ENCODE measurements at places on chromosomes 12 and 14.

GRCh38 chr12:52221912-52222457, 11.1 kb upstream of the KRT7 start:
- DNase-seq: peak; percentile 50

DNA sequence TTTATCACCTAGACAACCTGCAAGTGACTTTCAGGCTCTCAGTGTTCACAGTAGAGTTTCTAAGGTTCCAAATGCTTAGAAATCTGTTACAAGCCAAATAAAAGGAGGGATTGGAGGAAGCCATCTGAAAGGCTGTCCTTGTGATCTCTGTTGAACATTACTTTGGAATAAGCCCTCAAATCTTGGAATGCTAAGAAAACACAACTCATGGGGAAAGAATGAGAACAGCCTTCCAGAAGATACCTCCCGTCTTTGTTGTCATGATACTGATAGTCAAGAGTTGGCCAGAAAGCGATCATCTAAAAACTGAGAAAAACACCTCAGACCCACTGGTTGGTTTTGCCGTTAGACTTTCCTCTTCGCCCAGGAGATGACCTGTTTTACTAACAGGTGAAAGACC, 44.4 kb upstream of the KCNK13 start:
- DNase-seq: peak; percentile 50

GRCh38 chr12:8065991-8066594, at the start of gene C3AR1:
TSS of gene C3AR1 (minus strand) at chr12:8066359. CDS start at chr12:8060185, 6,174 bp downstream.
- DNase-seq: peak; percentile 71

DNA sequence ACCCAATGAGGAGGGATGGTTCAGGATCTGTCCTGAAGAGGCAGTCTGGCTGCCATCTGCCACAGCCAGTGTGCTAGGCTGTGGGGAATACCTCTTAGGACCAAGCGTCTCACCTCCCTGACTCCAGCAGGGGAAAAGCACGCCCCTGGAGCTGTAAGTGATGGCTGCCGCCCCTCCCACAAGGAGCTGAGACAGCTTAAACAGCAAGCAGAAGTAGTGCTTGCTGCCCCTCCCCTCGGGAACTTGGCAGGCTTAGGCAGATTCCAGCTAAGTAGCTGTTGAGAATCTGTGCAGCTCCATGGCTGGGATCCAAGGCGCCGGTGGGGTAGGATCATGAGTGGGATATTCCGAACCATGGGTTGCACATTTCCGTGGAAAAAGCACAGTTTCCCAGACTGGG, 360.4 kb upstream of the MDGA2 start:
- DNase-seq: no peak

- DNase-seq: no peak
Observed at GRCh38 chr12:113270709-113271009, 49.4 kb downstream of the TPCN1 start.

DNA sequence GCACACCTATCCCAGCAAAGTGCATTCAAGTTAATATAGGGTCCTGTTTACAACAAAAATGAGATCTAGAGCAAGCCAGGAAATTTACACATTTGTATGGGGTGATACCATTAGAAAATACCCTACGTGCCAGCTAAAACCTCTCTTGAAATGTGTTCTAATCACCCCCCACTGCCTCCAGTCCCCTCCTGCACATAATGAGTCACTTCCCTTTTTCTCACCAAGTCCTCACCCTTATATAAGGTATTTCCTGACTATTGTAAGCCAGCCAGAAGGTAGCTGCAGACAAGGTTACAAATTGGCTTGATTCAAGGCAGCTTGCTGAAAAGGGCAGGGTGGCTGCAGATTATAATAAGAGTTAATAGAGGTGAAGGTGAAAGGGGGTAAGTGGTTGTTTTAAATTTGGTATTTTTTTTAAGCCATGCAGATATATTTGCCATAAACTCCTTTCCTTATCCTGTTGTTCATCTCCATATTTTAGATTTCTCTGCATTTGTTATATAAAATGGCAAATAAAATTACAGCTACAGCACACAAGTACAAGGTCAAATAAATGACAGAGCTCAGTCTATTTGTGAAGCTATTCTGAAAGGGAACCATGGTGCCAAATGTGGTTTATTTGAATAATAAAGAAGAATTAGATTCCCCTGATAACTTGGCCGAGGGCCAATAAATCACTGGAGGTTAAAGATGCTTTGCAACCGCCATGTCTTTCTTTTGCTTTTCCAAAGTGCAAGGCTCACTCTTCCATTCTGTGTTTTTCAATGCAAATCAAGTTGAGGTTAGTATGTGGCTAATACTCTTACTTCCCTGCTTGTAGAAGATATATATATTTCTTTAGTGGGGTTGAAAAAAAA, 385.9 kb downstream of the EGLN3 start:
- DNase-seq: peak; percentile 61

GRCh38 chr14:63322897-63323573, 4.3 kb upstream of the GPHB5 start:
- no peak for DNase-seq

DNA sequence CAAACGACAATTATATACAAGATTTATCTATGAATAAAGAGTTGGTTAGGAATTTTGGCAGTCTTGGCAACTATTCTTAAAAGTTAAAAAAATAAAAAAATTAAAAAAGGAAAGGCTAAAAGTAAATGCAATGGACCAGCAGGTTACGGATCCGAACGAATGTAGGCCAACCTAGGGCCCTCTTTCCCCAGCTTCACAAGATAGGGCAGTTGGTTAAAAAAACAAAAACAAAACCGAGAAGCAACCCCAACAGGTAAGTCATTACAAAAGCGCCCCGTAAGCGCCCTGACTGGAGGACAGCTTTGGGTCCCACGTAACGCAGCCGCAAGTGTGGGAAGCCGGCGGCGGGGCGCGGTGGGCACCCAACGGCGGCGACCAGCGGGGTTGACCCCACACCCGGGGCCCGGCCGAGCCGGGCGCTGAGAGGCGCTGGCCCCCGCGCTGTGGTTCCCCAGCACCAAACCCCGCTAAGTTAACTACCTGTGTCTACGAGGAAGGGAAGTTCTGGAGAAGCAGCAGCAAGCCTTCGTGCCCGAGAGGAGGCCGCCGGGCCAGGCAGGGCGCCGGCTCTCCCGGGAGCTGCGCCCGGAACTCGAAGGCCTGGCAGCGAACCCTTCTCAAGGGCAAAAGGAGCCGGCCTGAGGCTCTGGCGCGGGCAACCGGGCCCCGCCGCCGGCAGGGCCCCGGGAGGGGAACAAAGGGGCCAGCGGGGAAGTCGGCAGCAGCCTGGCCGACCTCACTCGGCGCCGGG, 882 bp downstream of the HECTD1 start:
- DNase-seq: peak; percentile 48

DNA sequence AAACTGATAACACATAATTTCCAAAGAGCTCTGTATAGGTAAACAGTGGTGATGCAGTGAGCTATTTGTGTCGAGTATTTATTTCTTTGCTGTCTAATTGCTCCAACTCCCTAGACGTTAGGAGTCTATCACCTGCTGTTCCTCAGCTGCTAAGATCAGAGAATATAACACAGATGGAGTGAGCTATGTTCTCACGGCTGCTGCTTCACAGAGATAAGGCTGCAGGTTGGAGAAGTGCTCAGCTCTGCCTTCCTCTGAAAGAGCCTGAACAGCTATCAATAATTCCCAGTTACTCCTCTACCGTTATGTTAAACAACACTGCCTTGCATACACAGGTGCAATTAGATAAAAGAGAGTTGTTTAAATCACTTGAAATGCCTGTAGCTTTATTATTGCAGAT, 103.2 kb upstream of the MDGA2 start:
- no peak for DNase-seq

DNA sequence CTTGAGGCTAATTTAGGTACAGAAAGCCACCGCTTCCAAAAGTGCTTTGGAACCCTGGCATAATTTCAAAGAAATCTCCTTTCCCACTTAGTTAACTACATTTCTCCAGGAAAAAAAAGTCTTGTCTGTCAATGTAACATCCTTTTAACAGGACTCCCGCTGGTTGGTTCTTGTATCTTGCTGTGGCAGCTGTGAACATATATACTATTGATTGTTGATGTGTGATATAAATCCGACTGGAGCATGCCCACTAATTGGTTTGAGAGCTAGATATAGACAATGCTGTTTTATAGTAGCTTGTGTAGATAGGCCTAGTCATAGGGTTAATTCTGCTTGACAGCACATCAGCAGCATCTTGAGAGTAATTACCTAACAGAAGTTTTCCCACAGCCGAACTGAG, 89.6 kb downstream of the MSRB3 start:
- no peak for DNase-seq

DNA sequence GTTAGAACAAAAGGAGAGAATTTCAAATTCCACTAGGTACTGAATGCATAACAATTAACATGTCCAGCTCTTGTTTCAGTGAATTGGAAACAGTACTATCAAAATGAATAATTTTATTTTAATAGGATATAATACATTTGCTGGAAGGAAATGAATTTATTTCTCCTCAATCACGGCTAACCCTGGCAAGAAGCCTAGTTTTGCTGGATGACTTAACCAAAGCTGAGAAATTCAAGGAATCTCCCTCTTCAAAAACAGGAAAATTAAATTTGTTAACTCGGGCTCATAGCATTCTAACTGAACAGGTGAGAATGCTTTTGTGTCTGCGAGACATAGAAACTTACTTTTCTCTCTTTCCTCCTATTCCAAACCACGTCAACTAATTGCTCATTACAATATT, 163.5 kb upstream of the NEDD1 start:
- DNase-seq: peak; percentile 39

- no peak for DNase-seq
Observed at GRCh38 chr12:95940514-95940913, 1.9 kb downstream of the CCDC38 start.

DNA sequence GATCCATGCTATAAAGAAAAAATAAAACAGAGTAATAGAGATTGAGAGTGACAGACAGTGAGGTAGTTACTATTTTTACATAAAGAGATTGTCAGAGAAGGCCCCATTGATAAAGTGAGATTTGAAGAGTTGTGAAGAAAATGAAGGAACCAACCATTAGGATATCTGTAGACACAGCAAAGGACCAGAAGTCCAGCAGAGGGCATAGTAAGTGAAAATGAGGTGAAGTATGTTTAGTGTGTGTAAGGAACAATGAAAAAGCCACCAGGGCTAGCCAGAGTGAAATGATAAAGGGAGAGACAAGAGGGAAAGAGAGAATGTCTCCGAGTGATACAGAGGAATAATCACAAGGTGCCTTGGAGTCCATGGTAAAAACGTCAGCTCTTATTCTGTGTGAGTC, 411.0 kb downstream of the NELL2 start:
- DNase-seq: no peak

GRCh38 chr12:26744697-26745440, 88.1 kb downstream of the ITPR2 start:
- peak; percentile 14 for DNase-seq

DNA sequence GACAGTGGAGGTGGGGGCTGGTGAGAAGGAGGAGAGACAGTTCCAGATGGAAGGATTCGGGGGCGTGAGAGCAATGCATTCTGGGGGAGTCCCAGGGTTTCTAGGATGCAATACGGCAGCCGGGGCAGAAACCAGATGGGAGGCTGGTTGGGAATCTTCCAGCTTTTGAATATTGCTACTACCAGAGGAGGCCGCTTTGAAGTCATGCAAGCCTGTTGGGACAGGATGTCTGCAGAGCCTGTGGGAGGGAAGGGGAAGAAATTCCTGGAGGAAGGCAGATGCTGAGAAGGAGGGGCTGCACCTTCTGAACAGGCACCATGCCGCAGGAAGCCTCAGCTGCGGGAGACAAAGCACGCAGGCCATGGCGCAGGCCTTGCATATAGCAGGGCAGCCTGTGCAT, 105.4 kb downstream of the APAF1 start:
- DNase-seq: peak; percentile 17

DNA sequence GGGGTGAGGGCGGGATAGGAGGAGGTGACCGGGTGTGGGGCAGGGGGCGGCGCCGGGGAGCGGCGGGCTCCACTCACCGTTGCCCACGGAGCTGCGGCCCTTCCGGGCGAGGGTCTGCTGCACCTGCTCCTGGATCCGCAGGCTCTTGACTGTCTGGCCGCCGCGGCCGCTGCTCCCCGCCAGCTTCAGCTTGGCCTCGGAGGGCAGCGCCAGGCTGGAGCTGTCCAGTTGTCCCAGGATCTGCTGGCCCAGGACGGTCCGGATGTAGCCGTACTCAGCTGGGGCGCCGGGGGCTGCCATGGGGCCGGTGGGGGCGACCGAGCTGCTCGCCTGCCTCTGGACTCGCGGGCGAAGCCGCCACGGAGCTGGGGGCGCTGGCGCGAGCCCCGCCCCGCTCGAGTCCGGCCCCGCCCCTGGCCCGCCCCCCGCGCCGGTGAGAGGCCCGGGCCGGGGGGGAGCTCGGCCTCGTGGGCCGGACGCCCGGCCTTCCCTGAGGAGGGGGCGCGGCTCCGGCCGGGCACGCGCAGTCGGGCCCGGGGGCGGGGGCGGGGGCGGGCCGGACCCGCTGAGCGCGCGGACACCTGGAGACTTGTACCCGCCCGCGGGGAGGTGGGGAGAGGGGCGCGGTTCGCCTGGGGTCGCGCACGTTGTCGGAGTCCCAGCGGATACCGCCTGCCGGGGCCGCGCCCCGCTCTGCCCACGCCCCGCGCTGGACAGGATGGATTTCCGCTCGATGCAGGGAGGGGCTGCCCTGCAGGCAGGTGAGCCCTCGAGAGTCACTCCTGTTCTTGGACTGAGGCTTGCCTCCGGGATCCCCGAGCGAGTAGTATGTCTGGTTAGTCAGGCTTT, at the start of gene PKP2:
Gene PKP2, minus strand, starts transcription at position 346 of the 849 bp plus-strand sequence. Its CDS starts 46 bp downstream, at position 300.
- DNase-seq: no peak

DNA sequence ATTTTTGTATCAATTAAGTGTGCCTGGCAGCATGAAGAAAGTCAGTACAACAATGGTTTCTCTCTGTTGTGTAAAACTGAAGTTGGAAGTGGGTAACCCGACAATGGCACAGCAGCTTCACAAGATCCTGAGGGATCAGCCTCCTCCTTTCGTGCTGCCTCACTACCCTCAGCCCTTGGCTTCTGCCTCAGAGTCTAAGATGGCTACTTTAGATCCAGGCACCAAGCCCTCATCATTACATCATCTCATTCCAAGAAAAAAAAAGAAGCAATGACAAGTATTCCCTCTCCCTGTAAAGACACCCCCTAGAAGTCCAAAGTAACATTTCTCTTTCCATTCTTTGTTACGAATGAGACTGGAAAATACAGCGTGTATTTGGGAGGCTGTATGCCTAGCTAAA, 92.6 kb downstream of the DNAI7 start:
- no peak for DNase-seq

DNA sequence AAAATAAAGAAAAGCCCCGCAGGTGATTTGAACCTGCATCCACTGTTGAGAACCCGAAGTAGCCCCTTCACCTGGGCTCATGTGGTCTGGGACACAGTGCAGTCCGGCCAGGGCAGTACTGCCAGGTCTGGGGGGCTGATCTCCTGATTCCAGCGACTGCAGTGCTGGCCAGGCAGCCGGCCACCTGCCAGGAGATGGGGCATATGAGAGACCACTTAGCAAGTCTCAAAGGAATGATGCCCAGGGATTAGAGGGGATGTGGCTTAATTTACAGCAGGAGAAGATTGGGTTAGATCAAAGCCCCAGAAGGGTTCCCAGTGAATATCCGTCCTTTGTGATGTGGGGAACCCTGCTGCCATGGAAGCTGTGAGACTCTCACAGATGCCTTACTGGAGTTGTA, 113.3 kb downstream of the PRMT8 start:
- DNase-seq: no peak

DNA sequence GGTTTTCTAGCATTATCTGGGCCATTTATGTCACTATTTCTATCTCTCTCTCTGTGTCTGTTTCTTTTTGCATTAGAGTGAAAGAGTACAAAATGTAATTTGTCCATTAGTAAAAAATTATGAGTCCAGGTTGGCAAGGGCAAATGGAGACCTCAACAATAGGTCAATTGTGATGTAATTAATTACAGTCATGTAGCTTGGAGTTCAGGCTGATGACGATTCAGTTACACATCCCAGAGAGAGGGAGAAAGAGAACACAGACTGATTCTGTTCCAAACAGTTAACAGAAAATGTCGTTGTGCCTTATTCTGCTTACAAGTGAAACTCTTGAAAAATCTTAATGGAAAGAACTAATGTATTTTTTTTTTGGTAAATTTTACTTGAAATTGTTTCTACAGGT, 83.3 kb downstream of the ATXN7L3B start:
- no peak for DNase-seq
